Stimulated activated CD4-positive, alpha-beta T cell treated with anti-CD3 and anti-CD28 coated beads, Interleukin-1b, Interleukin-23, amount 100 ng/mL, for 24 hours (primary cell): ENCODE measurements at places on chromosomes 1 and 21.

GRCh38 chr1:155226910-155227260 is 18.4 kb downstream of the MTX1 start:
- no peak for DNase-seq

DNA sequence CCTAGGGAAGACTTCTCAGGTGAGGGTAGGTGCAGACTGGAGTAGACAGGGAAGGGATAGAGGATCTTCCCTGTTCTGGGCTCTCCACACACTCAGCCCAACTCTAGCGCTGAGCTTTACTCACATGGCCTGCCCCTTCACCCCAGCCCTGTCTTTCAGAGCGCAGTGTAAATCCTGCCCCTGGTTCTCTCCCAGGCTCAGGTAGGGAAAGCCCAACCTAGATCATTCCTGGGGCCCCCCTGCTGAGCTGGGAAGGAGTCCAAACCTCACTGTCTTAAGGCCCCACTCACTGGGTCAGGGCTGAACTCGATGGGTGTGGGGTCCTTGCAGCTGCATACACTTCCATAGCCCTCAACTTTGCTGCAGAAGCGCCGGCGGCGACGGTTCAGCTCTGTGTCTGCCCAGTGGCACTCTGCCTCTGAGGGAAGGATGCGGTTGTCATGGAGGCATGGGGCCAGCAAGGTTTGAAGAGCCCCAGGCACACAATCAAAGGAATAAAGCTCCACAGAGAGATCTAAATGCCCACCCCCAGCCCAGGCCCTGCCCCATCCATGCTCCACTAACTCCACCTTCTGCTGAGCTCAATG is 4.2 kb downstream of the POMGNT1 start:
- DNase-seq: no peak

DNA sequence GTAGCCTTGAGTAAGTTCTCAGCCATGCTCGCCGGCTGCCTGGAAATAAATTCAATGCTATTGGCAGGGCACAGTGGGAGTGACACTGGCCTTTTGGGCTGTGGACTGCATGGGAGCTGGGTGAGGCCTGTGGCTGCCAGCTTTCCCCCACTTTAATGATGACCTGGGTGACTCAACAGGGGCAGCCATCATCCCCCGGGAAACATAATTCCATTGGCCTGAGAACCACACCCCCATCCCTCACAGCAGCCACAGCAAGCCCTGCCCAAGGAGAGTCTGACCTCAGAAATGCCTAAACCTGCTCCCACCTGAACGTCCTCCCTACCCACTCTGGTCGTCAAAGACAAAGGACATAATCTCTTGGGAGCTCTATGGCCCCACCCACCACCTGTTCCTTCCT is 384.0 kb downstream of the LTN1 start:
- DNase-seq: no peak

GRCh38 chr1:37267111-37267835 is 207.1 kb upstream of the ZC3H12A start:
- no peak for DNase-seq
